ENCODE measurements at places on chromosomes 7 and 10.

- no peak for DNase-seq
Measured at GRCh38 chr10:62903828-62904227, 87.7 kb upstream of the EGR2 start.

DNA sequence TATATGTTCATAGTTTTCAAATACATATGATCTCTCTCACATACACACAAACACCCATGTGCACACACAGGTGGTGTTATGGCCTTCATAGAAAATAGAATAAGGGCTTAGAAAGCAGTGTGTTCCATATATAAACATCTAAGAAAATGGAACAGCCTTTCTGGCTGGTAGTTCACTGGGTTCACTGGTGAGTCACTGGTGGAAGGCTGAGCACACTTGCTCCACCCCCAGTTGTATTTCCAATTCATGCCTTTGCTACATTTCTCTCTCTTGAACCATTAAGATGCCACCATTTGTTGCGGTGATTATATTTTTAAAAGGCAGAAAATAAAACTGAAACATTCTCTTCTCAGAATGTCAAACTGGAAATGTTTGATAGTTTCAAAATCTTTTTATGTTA lies 252.1 kb downstream of the GLI3 start:
- no peak for DNase-seq

GRCh38 chr7:95368235-95368634 lies 27.9 kb downstream of the PON3 start:
- DNase-seq, result no peak

DNA sequence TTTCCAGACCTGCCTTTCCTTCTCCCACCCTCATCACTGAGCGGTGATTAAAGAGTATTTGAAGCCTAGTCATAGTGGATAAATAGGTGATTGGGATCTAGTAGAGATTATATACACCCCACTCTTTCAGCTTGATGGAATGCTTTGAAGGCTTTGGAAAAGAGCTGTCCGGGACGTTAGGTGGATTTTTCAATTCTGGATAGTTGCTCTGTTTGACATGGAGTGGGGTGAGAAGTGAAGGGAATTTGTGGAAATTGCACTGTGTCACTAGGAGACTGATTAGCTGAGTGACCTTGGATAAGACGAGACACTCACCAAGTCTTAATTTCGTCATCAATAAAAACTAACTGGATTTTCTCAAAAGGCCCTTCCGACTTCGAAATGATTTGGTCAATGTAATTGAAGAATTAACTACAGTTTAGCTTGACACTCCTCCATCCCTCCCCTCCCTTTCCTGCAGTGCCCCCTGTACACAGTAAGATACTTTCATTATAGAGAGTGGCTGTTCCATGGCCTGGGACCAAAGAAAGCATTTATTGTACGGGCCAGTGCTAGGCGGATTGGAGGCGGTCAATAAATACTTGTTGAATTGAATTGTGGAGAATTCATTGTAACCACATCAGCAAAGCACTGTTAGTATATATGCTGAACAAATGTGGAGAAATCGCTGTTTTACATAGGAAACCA lies 962 bp downstream of the ZKSCAN1 start:
- DNase-seq, result no peak

DNA sequence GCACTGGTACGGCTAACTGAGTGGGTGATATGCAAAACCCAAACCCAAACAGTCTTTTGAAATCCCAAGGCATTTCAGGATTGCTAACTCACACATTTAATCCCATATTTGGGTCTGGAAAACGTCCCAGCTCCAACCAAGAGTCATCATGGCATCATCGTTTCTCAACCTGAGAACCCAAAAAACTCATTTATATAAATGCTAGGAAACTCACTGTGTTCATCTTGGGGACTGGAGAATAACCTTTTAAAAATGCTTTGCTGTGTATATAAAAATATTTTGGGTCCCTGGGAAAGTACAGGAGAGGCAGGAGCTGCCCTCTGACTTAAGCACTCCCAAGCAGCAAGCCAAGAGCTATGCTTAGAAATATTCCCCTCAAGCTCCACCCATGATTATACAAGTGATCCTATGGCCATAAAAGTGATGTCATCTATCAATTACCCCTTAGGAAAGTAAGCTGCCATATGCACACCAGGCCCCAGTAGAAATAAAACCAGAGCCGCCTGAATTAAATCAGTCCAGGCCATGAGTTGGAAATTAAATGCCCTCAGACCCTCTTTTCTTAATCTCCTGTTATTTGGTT lies 352.1 kb downstream of the FRMD4A start:
- DNase-seq, result no peak

GRCh38 chr7:78635026-78635793 lies 818.3 kb downstream of the MAGI2 start:
- DNase-seq, result no peak

All from psoas muscle (tissue), 8 donors.